K562 (cell line): ENCODE measurements at places on chromosomes 7 and 10.

DNA sequence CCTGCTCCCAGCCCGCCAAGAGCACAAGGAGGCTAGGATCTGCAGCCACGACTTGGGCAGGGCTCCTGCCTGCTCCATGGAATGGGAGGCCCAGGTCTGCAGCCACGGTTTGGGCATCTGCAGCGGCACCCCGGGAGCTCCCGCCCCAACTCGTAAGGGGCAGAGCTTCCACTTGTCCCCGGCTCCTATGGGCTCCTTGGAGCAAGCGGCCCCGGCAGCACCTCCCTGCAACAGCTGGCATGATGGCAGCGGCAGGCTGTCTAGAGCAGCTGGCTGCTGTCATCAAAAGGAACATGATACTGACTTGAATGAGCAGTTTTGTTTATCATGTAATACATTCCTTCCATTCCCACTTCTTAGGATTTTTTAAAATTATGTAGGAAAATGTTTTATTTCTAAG lies 684.0 kb upstream of the FOXK1 start:
- DNase-seq: no peak

GRCh38 chr10:102424916-102425315 lies 4.3 kb downstream of the FBXL15 start:
- no peak for DNase-seq

DNA sequence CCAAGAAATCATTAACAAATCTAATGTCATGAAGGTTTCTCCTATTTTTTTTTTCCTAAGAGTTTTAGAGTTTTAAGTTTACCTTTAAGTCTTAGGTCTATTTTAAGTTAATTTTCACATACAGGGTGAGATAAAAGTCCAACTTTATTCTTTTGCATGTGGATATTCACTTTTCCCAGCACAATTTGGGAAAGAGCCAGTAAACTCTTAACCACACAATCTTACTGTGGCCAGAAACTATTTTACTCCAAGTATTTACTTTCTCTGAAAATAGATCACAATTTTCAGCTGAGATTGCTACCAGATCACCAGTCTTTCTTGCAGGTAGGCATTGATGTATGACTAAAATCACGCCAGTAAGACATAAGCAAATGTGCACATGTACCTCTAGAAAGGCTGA lies 728.5 kb downstream of the TNS3 start:
- no peak for DNase-seq

GRCh38 chr10:88707429-88708155 lies 1.5 kb downstream of the LIPK start:
- no peak for DNase-seq

GRCh38 chr10:35778306-35778705 lies 136.2 kb upstream of the FZD8 start:
- no peak for DNase-seq

- no peak for DNase-seq
Observed at GRCh38 chr10:89431977-89432376, 17.6 kb downstream of the IFIT5 start.

- no peak for DNase-seq
Observed at GRCh38 chr10:113381416-113381815, 171.4 kb upstream of the HABP2 start.

GRCh38 chr7:37089972-37090371 lies 358.7 kb downstream of the ELMO1 start:
- no peak for DNase-seq

DNA sequence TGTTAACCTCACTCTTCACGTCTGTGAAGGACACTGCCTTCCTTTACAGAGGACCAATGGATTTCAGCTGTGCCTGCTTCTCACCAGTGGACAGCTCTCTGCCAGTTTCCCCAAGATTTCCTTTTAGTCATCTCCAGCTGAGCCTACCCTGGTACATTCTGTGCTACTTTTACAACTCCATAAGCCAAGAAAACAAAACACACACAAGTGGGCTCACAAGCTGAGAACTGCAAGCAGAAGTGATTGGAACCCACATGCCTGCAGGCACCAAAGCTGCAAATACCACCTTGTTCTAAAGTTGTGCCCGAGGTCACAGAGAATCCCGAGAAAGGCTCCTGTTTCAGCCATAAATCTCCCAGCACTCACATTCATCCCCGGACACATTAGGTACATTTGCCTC lies 636.8 kb downstream of the PHTF2 start:
- no peak for DNase-seq

DNA sequence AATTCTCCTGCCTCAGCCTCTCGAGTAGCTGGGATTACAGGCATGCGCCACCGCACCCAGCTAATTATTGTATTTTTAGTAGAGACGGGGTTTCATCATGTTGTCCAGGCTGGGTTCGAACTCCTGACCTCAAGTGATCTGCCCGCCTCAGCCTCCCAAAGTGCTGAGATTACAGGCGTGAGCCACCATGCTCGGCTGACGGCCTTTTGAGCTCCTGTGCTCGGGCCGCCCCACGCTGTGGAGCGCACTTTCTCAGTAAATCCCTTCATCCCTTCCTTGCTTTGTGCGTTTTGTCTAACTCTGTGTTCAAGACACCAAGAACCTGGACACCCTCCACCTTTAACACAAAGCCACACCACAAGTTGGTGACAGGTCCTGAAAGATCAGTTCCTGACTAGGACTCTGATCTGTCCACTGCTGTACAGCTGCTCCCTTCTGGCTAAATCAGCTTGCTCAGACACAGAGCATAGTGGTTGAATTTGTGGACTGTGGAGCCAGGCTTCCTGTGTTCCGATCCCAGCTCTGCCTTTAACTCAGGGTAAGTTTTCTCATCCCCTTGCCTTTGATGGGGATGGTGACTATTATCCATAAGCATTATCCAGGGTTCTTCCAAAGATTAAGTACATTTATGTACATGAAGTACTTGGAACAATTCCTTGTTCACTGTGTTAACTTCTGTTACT lies 20.1 kb downstream of the CHST3 start:
- DNase-seq: no peak

GRCh38 chr10:70477661-70478162 lies 855 bp upstream of the PALD1 start:
- DNase-seq: peak; percentile 44

- no peak for DNase-seq
Observed at GRCh38 chr10:71395621-71396020, 1.1 kb upstream of the CDH23 start.

DNA sequence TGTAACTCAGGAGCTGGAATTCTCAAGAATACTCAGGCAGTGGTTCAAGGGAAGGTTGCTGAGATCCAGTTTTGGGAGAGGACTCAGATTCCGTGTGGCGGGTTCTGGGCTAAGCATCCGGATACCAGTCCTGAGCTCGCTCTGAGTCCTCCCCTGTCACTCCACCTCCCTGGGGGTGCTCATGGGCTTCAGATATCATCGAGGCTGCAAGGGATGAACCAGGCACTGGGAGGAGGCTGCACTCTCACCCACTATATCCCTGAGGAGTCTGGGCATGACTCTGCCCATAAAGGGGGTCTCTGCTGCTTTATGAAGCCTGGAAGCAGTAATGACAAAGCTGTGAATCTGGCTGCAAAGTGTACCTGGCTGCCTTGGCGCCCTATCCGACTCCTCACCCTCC lies 188.5 kb downstream of the TNS3 start:
- DNase-seq: no peak

GRCh38 chr7:54749200-54749599 lies 9.8 kb downstream of the SEC61G start:
- no peak for DNase-seq

DNA sequence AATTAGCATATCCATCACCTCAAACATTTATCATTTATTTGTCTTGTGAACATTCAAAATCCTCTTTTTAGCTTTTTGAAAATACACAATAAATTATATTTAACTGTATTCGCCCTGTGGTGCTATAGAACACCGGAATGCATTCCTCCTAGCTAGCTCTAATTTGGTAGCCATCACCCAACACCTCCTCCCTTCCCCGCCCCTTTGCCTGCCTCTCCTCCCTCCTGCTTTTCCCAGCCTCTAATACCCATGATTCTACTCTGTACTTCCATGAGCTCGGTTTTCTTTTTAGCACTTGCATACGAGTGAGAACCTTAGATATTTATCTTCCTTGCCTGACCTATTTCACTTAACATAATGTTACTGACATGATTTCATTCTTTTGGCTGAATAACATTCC lies 80.1 kb downstream of the ANKRD26 start:
- DNase-seq: no peak

DNA sequence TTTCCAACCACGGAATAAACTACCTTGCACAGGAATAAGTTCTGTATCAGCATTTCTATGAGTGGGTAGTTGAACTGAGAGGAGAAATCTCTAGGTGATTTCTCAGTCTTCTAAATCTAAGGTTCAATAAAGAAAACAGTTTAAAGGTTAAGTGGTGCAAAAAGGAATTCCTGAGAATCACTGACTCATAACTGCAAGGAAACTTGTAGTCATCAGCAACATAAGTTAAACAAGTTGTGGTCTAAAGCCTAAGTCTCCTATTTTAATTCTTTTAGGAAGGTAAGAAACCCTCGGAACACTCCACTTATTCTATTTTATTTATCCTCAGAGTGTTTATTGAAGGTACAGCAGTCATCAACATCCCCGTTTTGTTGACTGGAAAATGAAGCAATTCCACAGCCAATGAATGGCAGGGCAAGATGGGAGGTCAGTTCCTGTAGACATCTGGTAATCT lies 92.4 kb upstream of the PIK3CG start:
- DNase-seq: no peak

- no peak for DNase-seq
Observed at GRCh38 chr7:28800150-28800549, 158.0 kb downstream of the TRIL start.

DNA sequence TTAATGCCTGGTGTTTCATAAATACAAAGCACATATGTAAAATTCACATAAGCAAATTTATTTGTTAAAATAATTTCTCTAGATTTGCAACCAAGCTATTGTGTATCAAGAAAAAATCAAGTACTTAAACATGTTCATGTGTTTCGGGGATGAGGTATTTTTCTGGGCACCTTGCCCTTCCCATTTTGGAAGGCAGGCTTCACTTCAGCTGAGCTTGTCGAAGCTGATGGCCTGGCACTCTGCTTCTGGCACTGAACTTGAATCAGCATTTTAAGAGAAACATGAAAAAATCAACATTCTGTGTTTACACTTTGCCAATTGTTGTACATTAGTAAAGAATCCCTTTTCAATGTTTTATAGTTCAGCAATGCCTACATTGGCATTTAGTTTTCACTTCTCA lies 179.1 kb upstream of the STEAP4 start:
- DNase-seq: no peak

- no peak for DNase-seq
Observed at GRCh38 chr10:94859086-94859485, 79.4 kb upstream of the CYP2C9 start.

GRCh38 chr7:18495412-18496340 lies at the start of gene HDAC9:
TSS of gene HDAC9 (plus strand) at chr7:18495749. CDS start at chr7:18496303, 554 bp downstream.
- DNase-seq: no peak

GRCh38 chr10:2543142-2543886 lies 524.0 kb upstream of the PFKP start:
- DNase-seq: no peak

DNA sequence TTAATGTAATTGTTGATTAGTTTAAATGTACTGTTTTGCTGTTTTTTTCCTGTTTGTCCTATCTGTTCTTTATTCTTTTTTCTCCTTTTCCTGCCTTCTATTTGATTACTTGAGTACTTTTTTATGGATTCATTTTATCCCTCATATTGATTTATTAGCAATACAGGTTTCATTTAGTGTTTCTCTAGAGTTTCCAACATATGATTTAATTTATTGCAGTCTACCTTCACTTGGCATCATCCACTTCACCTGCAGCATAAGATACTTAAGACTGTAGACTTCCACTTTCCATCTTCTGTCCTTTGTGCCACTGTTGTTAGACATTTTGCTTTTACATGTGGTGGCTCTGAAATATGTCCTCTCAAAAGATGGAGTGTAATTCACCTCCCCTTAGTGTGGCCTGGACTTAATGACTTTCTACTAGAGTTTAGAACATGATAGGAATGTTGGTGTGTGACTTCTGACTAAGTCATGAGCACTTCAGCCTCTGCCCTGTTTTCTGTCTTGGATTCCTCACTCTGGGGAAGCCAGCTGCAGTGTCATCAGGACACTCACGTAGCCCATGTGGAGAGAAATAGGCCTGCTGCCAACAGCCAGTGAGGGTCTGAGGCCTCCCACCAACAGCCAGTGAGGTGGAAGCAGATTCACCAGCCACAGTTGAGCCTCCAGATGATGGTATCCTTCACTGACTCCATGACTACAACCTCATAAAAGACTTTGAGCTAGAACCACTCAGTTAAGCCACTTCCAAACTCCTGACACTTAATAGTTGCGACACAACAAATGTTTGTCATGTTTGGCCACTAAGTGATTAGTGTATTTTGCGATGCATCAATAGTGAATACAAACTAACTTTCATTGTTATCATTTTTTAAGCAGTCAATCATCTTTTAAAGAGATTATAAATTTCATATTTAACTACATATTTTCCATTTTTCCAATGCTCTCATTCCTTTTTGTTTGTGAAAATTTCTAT lies 643.5 kb upstream of the DPP6 start:
- DNase-seq: peak; percentile 67

- peak; percentile 64 for DNase-seq
Observed at GRCh38 chr7:156473476-156474240, 166.9 kb upstream of the RNF32 start.

GRCh38 chr7:70881167-70881847 lies 250.6 kb upstream of the GALNT17 start:
- no peak for DNase-seq

DNA sequence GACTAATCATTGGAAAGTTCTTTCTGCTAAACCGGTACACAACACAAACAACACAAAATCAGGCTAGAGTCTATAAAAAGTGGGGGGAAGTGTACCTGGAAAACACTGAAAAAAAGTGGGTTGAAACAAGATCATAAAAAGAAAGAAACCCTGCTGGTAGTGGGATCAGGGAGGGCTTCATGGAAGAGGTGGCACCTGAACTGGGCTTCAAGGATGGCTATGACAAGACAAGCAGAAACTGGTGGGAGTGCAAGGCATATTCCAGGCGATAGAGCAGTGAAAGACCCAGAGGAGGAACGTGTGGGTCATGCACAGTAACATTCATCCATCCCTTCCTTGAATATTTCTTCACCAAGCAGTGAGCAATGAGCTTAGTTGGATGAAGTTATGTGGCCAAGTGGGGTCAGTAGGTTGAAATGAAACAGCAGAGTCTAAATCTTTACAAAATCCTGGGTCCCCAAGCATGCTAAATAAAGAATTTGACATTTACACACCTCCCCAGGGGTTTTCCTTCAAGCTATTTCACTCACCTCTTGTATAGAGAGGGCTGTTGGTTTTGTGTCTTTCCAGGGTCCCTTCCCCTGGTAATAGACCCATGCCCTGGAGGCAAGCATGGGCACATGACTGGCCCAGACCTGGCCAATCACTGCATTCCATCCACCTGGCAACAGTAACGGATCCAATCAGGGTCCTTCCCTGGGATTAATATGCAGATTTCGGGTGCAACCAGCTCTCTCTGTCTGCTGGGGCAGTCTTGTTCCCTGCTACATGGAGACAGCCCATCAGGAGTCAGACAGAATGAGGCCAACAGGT lies 38.2 kb downstream of the SPOCK2 start:
- DNase-seq: no peak

- no peak for DNase-seq
Observed at GRCh38 chr10:78419481-78420265, 386.0 kb downstream of the RPS24 start.
